ENCODE measurements at places on chromosomes 16 and 17.

GRCh38 chr17:41917679-41918313 is 955 bp downstream of the ACLY start:
- DNase-seq: peak; percentile 31

- no peak for DNase-seq
These were observed 2.5 kb downstream of the PHF12 start for GRCh38 chr17:28948873-28949184.

GRCh38 chr16:51155820-51156806 is 5.0 kb upstream of the SALL1 start:
- DNase-seq: no peak

GRCh38 chr17:55290492-55291113 is 25.8 kb downstream of the HLF start:
- DNase-seq: no peak

DNA sequence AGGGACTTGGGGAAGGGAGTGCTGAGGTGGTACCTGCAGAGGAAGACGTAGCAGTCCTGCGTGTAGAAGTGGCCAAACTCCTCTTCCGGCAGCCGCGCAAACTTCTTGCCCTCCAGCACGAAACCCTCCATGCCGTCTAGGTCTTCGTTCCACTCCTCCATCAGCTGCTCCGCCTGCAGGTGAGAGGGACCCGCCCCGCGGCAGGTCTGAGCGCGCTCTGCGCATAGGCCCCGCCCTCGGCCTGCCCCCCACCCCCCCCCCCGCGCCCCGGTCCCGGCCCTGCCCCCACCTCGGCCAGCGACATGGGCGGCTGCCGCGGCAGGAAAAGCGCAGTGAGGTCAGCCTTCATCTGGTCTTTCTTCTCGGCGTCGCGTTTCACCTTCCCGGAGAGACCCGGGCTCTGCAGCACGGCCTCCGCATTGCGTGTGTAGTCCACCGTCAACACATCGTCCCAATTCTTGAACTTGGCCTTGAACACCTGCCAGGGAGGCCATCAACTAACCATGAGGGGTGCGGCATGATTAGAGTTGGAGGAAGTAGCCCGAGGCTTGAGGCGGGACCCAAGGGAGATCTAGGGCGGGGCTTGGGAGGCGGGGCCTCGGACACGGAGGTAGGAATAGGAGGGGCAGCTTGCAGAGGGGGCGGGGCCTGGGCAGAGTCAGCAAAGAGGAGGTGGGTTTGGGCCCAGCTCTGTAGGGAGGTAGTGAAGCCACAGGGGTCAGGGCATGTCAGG is 11.5 kb downstream of the FLII start:
- DNase-seq: no peak

DNA sequence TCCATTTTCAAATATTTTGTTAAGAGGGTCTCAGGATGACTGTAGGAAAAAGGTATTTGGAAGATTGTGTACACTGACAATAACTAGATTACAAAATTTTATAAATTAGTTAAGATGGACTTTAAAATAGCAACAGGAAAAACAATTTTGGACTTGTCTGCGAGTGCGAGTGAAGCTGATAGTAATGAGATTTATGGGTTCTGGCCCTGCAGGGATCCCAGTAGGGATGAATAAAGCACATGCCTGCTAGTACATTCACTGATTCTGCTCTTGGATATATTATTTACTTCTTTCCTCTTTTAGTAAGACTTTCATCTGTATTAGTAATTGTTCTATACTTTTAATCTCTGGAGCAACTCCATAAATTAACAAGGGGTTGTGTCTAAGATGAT is 28.2 kb downstream of the PRKCA start:
- DNase-seq: no peak

DNA sequence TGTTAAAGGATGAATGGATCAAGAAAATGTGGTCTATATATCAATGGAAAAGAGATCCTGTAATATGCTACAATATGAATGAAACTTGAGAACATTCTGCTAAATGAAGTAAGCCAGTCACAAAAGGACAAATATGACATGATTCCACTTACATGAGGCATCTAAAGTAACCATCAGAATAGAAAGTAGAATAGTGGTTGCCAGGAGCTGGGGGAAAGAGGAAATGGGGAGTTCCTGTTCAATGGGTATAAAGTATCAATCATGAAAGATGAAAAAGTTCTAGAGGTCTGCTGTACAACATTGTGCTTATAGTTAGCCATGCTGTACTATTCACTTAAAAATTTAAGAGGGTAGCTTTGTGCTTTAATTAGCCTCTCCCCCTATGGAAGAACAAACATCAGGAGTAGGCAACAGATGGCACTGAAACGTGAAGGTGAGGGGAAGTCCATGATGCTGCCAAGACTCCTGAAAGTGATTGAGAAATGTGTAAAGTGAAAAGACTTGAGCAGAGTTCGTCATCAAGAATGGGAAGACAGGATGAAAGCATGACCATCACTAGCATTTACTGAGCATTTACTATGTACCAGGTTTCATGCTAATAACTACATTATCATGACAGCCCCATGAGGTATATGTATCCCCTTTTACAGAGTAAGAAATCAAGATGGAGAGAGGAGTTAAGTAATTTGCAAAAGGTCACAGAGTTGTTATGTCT is 167.2 kb downstream of the CYB561 start:
- no peak for DNase-seq

- no peak for DNase-seq
These were observed 6.1 kb upstream of the KRT10 start for GRCh38 chr17:40828454-40829044.

DNA sequence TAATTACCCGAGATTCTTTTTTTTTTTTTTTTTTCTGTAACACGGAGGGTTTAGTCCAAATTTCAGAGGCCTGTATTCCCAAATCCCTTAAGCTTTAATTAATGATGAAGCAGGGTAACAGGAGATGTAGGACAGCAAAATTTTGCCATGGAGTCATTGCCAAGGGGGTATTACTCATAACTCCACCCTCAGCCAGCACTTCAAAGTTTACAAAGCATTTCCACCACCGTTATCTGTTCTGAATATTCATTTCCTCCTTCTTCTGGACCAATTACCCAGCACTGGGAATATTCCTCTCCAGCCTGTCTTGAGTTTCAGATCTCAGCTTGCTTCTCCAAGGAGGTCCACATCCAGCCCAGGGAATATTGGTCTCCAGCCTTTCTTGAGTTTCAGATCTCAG is 747.5 kb upstream of the EEF2KMT start:
- no peak for DNase-seq

GRCh38 chr17:54933921-54934320 is 33.3 kb downstream of the TOM1L1 start:
- DNase-seq: no peak

All from dorsolateral prefrontal cortex (tissue), 122 donors.